ENCODE measurements at places on chromosomes 1 and 21. TPM values are rescaled to one million over a fixed set of nuclear protein-coding genes. Genes with fewer than 3 reads are reported as not detected.

DNA sequence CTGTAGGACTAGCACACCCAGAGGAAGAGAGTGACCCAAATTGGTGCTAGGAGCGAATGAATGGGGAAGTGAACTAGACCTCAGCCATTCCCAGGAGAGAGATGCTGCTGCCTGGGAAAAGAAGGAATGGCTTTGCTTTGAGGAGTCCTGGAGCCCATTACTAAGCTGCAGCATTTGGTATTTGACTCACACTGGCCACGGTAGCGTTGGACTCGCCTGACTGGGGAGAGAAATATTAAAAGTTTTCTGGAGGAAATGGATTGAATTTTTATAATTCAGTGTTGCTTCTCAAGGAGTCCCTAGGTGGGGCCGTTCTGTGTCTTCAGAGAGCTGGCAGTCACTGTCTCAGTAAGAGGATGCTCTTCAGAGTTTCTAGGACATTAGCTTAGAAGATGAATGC, 40.2 kb downstream of the PIK3CD start:
- no peak for DNase-seq

- no peak for DNase-seq
Measured at GRCh38 chr1:245087723-245088122, 67.1 kb upstream of the KIF26B start.

- DNase-seq, result no peak
Measured at GRCh38 chr1:161082996-161083747, 6.2 kb downstream of the NECTIN4 start.

GRCh38 chr1:237938553-237938952, 47.8 kb upstream of the ZP4 start:
- no peak for DNase-seq

DNA sequence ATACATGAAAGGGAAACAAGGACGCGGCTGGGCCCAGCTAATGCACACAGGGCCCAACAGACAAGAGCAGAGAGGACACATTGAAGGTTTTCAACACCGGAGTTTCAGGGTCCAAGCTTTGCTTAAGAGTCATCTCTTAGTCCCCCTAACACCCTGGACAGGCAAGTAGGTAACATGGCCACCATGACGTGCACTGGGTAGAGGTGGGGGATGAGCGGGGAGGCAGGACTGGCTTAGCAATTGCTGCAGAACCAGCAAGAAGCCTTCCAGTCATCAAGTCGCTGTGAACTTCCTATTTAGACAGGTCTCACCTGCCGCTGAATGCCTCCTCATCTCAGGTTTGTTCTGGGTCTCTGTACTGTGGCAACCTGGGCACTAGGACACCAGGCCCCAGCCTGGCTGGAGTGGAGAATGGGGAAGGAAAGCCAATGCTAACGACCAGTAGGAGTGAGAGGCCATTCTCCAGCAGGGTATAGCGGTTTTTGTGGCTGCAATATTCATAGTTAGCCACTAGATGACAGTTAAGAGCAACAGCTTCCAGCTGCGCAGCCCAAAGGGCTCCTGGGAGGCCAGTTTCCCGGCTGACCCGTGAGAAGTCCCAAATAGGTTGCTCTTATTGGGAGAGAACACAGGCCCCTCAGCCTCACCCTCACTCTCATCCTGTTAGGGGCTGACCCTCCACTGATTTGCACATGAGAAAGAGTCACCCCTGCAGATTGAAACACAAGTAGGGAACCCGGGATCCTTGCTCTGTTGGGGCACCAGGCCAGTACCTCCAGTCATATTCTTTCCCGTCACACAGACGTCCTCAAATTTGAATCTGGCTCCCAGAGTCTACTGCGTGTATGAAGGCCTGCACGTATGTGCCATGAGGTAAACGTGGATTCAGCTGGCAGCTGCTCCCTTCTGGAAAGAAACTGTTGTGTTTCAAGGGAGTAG, 6.0 kb upstream of the PIGC start:
- DNase-seq, result no peak

DNA sequence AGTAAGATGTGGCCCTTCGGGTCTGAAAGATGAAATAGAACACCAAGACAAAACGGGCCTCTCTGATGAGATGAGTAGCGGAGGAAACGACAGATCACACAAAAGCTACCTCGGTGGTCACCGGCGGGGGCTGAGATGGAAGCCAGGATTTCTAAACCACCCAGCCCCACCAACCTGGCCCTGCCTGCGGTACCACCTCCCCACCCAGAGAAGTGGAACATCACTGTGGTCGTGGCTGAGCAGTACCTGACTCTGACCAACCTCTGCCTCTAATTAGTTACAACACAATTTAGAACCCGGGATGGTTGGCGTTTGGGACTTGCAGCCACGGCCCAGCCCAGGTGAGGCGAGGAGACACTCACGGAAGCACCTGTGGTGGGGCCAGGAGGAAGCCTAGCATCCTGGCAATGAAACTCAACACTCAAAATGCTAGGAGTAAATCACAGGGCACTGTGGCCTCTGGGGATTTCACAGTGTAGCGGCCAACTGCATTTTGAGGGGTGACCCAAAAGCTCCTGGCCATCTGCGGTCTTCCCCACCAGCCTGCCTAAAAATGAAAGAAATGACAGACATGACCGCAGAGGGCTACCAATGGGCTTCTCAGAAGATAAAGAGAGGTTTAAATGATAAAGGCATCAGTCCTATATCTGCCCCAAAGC, 73.4 kb downstream of the ITPKB start:
- no peak for DNase-seq

- DNase-seq, result no peak
Measured at GRCh38 chr1:85568660-85569059, 11.9 kb upstream of the CCN1 start.

GRCh38 chr1:221911714-221912113, 169.8 kb upstream of the DUSP10 start:
- no peak for DNase-seq

DNA sequence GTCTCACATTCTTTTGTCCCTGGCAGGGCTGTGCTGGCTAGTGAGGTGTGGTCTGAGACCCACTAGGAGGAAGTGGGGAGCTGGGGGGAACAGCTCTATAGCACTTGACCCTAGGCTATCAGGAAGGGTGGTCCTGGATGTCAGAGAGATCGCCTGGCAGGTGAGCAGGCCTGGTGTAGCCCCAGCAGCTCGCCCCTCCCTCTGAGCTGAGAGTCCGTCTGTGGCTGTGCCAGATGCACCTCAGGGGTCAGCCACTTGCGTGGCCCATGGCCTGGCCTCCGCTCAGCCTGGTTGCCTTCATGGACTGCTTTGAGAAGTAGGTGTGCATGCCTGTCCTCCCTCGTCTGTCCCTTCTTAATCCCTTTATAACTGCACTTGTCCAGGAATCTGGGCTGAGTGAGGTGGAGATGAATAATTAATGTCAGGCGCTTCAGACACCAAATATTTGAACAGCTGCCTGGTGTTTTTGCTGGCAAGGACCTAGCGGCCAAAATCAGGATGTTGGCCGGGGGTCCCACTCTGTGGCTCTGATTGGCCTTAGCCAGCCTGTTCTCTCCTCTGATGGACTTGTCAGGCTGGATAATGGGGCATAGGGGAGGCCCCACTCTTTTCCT, 30.5 kb downstream of the TMEM53 start:
- DNase-seq, result no peak

DNA sequence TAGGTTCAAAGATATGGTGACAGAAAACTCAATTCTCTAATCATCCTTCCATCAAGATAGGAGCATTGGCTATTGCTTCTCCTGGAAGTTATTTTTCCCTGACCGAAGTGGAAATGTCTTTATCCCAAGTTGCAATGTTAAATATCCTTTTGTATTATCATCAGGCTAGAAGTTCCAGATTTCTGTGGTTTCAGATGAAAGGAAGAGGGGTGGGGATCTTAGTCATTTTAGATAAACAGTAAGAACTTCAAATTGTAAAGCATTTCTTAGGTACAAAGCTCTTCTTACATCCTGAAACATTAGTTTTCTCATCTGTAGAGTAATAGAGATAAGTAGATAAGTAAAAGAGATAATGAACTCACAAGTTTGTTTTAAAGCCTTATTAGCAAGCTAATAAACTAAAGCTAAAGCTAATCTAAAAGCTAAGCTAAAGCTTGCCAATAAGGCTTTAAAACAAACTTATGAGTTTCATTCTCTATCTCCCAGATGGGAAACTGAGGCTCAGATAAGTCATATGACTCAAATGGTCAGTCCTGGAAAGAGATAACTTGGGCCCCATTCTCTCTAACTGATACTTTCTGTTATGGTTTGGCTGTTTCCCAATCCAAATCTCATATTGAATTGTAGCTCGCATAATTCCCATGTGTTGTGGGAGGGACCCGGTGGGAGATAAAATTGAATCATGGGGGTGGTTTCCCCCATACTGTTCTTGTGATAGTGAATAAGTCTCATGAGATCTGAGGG, 99.2 kb upstream of the KCNK2 start:
- DNase-seq, result no peak

GRCh38 chr1:117275055-117275454, 64.3 kb upstream of the VTCN1 start:
- no peak for DNase-seq

DNA sequence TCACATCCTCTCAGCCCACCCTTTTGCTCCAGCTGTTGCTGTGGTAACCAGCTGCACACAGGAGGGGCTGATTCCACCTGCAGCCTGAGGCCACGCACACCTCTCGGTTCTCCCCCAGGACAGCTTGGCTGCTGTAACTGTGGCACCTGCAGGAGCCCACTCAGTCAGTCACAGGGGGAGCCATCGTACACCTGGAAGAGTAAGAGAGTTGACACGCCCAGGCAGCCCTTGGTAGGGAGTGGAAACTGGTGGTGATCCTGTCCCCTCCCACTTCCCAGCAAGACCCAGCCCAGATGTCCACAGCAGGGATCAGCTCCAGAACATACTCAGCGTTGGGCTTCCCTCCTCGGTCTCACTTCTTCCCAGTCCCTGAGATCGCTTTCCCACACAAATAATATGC, 32.2 kb upstream of the BACE2 start:
- DNase-seq, result no peak

- peak; percentile 22 for DNase-seq
Measured at GRCh38 chr1:219938706-219939105, 10.3 kb upstream of the SLC30A10 start.

KCNK1 gene
- polyA plus RNA-seq, result 8.2 TPM

EVI5 gene
- 21.2 TPM for polyA plus RNA-seq

AGMAT gene
- 39.3 TPM for polyA plus RNA-seq

MYOC gene
- 0.29 TPM for polyA plus RNA-seq

TRIM45 gene
- 17.7 TPM for polyA plus RNA-seq

RIMS3 gene
- 1.7 TPM for polyA plus RNA-seq

TRIM67 gene
- 0.11 TPM for polyA plus RNA-seq

TAF13 gene
- polyA plus RNA-seq, result 51.2 TPM

LYPD8 gene
- not detected for polyA plus RNA-seq

Data from right renal pelvis (tissue), 4 donors.